HFFc6 (cell line): ENCODE measurements at places on chromosomes 7 and 10. TPM values are rescaled to one million over a fixed set of nuclear protein-coding genes. Genes with fewer than 3 reads are reported as not detected.

KLF14 gene
- total RNA-seq: not detected in 3 replicates

CASD1 gene
- 8.1 to 9.9 TPM (median 8.3 TPM) in 3 replicates for total RNA-seq

SLC18A3 gene
- total RNA-seq: not detected in 3 replicates

CCDC3 gene
- total RNA-seq: 0.05 TPM in 1 of 3 replicates, not detected in the others

DNA sequence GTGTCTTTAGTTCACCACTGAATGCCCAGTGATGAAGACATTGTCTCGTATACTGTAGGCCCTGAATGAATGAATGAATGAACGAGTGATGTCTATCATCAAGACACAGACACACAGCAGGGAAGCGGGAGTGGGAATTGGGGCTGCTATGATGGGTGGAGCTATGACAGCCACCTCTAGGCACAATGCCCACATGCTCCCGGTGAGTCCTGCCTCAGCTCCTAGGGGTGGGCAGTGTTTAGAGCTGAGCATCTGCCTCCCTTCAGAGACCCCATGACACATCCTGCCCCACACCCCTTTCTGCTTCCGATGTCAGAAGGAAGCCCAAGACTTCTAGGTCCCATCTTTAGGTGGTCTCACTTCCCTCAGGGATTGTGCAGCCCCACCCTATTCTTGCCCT is 714.1 kb downstream of the PARD3 start:
- no peak overlapping the region for H3K27ac ChIP-seq
- no peaks in the 10 kb centered on the region; the same call in 1 of the 2 replicates for H3K27me3 ChIP-seq
- no peaks in the 10 kb centered on the region for H3K36me3 ChIP-seq
- DNase-seq: no peak
- H3K4me3 ChIP-seq: no peak overlapping the region

DNA sequence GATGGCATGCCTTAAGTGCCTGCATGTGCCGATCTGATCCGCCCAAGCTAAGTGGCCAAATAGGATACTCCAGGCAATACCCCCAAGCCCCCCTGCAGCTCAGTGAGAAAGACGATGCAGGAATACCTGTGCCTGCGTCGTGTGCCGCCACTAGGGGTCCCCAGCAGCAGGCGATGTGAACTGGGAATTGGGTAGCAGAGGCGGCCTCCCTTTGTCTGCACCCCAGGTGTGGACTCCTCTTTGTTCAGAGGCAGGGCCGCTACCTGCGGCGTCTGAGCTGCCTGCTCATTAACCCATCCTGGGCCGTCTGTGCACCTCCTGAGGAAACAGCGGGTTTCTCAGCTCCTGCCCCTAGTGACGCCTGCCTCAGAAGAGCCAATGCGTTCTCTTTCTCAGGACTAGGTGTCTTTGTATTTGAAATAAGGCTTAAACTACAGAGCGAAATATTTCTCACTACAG is 4.8 kb upstream of the CHN2 start:
- H3K27me3 ChIP-seq: peaks cover 25% of the 10 kb centered on the region
- H3K27ac ChIP-seq: no peak overlapping the region
- no peak overlapping the region for H3K4me3 ChIP-seq
- H3K36me3 ChIP-seq: no peaks in the 10 kb centered on the region
- H3K4me1 ChIP-seq: no peaks in the 10 kb centered on the region

- peak; percentile 84 for DNase-seq
- 0 out of 2 replicates have a peak overlapping the region, but pooled peaks have one; percentile 18 for H3K4me3 ChIP-seq
- H3K36me3 ChIP-seq: no peaks in the 10 kb centered on the region
Measured at GRCh38 chr7:140517546-140518369, 38.5 kb upstream of the MKRN1 start.

DNA sequence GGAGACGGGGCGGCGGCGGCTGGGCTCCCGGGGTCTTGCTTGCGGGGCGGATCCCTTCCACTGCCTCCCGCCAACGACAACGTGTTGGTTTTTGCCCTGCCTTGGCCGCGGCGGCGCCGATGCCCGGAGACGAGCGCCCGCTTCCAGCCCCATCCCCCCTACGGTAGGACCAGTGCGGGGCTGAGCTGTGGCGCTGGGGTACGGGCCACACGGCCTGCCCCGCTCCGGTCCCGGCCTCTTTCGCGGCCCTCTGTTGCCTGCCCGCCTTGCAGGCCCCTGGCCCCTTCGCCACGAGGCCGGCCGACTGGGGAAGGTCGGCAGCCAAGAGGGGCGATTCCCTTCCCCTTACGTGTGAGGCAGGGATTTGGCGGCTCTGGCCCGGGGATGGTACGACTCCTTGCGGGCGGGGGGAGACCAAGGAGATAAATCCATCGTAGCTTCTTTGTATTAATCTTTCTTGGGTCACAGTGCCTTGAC is 488 bp downstream of the EIF4H start:
- peaks cover 26% of the 10 kb centered on the region for H3K36me3 ChIP-seq
- H3K27ac ChIP-seq: peak overlapping the region; percentile 88
- H3K27me3 ChIP-seq: no peaks in the 10 kb centered on the region
- DNase-seq: peak; percentile 13

DNA sequence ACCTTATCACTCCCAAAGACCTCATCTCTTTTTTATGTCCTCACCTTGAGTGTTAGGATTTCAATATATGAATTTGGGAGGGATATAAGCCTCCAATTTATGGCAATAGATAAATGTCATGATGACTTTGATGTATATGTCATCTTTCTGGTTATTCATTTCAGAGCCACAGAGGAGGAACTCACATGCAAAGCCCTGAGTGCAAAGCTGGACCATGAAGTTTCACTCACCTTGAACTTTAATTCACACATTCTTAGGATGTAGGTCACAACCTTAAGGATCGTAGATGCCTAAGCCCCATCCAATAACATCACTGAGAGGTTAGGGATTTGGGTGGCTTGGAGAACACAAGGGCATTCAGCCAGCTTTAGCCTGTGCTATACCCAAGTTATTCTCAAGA is 81.9 kb upstream of the ZPBP start:
- no peak for DNase-seq
- no peaks in the 10 kb centered on the region for H3K36me3 ChIP-seq
- no peaks in the 10 kb centered on the region for H3K4me1 ChIP-seq
- H3K27ac ChIP-seq: no peak overlapping the region
- H3K27me3 ChIP-seq: no peaks in the 10 kb centered on the region; the same call in none of the 2 replicates

- H3K4me1 ChIP-seq: peaks cover 19% of the 10 kb centered on the region
- no peak overlapping the region; the same call in 1 of the 2 replicates for H3K4me3 ChIP-seq
- peaks cover 10% of the 10 kb centered on the region; the same call in 1 of the 2 replicates for H3K36me3 ChIP-seq
Measured at GRCh38 chr10:11162828-11163599, 145.3 kb downstream of the CELF2 start.

DNA sequence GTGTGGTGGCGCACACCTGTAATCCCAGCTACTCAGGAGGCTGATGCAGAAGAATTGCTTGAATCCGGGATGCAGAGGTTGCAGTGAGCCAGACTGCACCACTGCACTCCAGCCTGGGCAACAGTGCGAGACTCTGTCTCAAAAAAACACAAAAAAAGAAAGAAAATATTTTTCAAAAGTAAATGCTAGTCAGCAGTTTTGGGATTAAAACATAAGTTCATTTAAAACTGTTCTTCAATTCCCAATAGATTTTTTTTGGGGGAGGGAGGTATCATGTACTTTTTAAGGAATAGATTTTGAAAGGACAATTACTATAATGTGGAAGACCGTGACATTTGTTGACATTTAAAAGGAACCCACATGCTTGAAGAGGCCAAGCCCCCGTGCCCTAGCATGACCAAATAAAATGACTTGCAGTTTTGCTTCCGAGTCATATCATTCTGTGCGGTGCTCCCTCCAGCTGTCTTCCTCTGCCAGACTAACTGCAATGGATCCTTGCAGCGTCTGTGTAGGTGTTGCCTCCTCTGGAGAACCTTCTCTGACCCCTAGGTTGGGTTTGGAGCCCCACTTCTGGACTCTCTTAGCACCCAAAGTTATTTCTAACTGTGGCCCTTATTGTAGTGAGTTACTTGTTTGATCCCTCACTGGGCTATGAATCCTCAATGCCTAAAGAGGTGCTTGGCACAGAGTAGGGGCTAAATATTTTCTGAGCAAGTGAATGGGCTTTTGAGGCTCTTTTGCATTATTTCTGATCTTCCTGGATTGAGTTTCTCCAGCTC is 17.4 kb upstream of the HPS1 start:
- no peak overlapping the region for H3K27ac ChIP-seq
- H3K27me3 ChIP-seq: peaks cover 3% of the 10 kb centered on the region
- H3K36me3 ChIP-seq: no peaks in the 10 kb centered on the region
- H3K4me1 ChIP-seq: peaks cover 40% of the 10 kb centered on the region
- H3K4me3 ChIP-seq: no peak overlapping the region
- DNase-seq: no peak

DNA sequence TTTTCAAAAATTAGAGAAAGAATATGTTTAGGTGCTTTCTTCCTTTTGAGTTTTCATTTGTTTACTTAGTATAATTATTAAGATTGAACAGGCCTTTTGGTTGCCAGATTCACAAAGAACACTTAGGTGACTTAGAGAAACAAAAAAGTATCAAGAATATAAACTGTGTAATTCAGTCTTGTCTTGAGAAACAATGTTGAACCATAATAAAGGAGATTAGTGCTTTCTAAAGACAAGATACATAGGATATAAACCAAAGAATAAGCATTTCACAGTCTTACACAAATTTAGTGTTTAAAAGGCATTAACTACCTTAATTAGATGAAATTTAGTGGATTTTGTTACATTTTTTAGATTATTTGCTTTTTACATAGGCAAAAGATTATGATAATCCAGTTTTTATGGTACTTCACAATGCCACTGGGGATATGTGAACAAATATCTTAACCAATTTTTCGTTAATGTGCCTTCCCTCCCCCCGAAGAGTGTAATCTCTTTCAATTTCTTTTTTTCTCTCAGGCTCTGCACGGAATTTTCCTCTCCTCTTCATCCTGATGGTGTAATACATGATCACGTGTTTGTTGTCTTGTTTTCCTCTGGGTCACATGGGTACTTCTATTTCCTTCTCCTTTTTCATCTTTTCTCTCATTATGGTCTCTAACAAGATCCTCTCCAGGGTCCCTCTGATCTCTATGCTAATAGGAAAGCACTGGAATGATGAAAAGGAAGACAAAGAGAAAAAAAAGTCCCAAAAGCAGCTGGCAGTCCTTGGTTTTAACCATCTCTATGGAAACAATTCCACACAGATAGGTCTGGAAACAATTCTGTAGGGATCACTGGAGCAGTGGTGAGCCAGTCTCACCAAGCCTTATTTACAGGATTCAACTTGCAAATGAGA is 3.7 kb upstream of the HNRNPH3 start:
- peaks cover 10% of the 10 kb centered on the region for H3K36me3 ChIP-seq
- H3K4me3 ChIP-seq: peak overlapping the region; percentile 81
- H3K4me1 ChIP-seq: peaks cover 44% of the 10 kb centered on the region

DNA sequence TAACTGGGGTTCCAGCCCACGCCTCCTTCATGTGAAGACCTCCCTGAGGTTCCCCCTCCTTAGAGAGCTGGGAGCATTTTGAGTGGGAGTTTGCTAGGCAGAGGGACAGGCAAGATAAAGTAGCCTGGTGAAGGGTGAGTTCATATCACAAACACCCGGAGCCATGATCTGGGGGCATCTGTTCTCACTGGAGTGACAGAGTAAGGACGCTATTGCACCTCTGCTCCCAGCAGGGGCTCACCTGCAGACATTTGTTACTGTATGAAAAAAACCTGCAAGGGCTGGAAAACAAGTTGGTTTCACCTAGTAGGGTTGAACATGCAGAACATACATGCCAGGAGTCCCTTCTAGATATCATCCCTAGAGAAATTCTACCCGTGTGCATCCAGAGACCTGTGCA is 88.4 kb downstream of the CARD11 start:
- no peaks in the 10 kb centered on the region for H3K4me1 ChIP-seq
- H3K27me3 ChIP-seq: peaks cover 5% of the 10 kb centered on the region; the same call in 1 of the 2 replicates
- DNase-seq: no peak
- H3K4me3 ChIP-seq: no peak overlapping the region
- H3K27ac ChIP-seq: no peak overlapping the region

DNA sequence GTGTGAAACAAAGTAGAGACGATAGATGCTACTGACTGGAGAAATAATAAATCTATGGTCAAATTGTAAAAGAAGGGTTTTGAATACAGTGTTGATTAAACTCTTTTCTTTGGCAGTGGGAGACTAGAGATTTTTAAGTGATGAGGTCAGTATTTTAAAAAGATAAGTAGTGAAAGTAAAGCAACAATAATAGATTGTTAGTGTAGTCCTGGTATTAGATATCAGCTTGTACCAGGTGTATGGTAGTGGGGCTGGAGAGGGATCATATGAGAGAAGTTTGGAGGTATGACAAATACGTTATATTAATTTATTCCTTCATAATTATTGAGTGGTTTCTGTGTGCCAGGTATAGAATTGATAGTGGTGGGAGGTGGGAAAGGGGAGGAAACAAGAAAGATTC is 25.2 kb downstream of the PHTF2 start:
- H3K4me1 ChIP-seq: peaks cover 26% of the 10 kb centered on the region
- no peak overlapping the region for H3K27ac ChIP-seq
- no peaks in the 10 kb centered on the region; the same call in 1 of the 2 replicates for H3K27me3 ChIP-seq
- H3K4me3 ChIP-seq: no peak overlapping the region

DNA sequence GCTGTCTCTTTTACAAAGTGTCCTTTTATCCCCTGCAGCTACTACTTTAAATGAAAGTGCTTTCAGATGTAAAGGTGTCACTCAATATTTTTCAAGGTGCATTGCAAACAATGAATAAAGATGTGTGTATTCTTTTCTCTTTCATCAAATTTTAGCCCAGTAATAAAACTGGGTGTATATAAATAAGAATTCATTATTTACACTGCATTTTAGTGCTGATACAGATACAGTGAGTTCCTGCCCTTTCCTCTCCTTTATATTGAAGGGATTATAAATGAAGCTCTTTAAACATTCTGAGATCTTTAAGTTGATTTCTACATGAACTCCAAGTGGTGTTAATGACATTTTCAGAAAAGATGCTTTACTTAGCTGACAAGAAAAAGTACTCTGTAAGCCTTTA is 517.5 kb downstream of the PHTF2 start:
- H3K27me3 ChIP-seq: no peaks in the 10 kb centered on the region
- no peak overlapping the region for H3K4me3 ChIP-seq
- DNase-seq: no peak
- peaks cover 4% of the 10 kb centered on the region; the same call in 1 of the 2 replicates for H3K36me3 ChIP-seq

DNA sequence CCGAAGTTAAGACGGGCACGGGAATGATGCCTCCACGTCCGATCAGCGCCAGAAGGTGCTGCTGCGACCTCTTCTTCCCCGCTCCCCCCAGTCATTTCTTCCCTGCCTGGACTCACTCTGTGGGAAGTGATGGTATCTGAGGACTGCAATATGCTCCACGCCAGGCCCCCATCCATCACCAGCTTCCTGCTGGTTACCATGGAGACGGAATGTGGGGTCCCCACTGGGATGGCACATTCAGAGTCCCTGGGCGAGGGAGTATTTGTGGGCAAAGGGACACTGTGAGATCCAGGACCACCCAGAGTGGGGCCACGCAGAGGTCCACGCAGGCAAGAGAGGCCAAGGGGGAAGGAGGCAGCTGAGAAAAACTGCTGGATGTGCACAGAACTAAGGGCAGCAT is 39.7 kb downstream of the CARD11 start:
- DNase-seq: no peak
- no peaks in the 10 kb centered on the region for H3K4me1 ChIP-seq
- no peak overlapping the region for H3K27ac ChIP-seq
- no peaks in the 10 kb centered on the region for H3K36me3 ChIP-seq
- H3K4me3 ChIP-seq: no peak overlapping the region

- H3K4me1 ChIP-seq: no peaks in the 10 kb centered on the region
- no peak overlapping the region for H3K4me3 ChIP-seq
- no peak overlapping the region for H3K27ac ChIP-seq
- no peaks in the 10 kb centered on the region for H3K36me3 ChIP-seq
- DNase-seq: no peak
- peaks cover 2% of the 10 kb centered on the region; the same call in 1 of the 2 replicates for H3K27me3 ChIP-seq
Measured at GRCh38 chr7:130697820-130698219, 11.5 kb upstream of the TSGA13 start.

GRCh38 chr10:93475227-93475626 is 6.9 kb downstream of the MYOF start:
- H3K4me1 ChIP-seq: peaks cover 94% of the 10 kb centered on the region
- peak overlapping the region; percentile 95 for H3K27ac ChIP-seq
- peak overlapping the region; percentile 62; the same call in 1 of the 2 replicates for H3K4me3 ChIP-seq
- DNase-seq: no peak
- peaks cover 2% of the 10 kb centered on the region; the same call in 1 of the 2 replicates for H3K27me3 ChIP-seq

GRCh38 chr7:151893405-151893923 is 16.5 kb upstream of the PRKAG2 start:
- no peak for DNase-seq
- no peaks in the 10 kb centered on the region for H3K36me3 ChIP-seq
- H3K27ac ChIP-seq: no peak overlapping the region
- H3K27me3 ChIP-seq: peaks cover 52% of the 10 kb centered on the region
